ENCODE measurements at places on chromosomes 2 and 18. TPM values are rescaled to one million over a fixed set of nuclear protein-coding genes. Genes with fewer than 3 reads are reported as not detected.

- H3K36me3 ChIP-seq = no peaks in the 10 kb centered on the region
- no peak for DNase-seq
- no peak overlapping the region for H3K27ac ChIP-seq
- H3K4me3 ChIP-seq = no peak overlapping the region
- H3K4me1 ChIP-seq = no peaks in the 10 kb centered on the region
These were observed 37.6 kb downstream of the PPP1R1C start for GRCh38 chr2:182023235-182023634.

DNA sequence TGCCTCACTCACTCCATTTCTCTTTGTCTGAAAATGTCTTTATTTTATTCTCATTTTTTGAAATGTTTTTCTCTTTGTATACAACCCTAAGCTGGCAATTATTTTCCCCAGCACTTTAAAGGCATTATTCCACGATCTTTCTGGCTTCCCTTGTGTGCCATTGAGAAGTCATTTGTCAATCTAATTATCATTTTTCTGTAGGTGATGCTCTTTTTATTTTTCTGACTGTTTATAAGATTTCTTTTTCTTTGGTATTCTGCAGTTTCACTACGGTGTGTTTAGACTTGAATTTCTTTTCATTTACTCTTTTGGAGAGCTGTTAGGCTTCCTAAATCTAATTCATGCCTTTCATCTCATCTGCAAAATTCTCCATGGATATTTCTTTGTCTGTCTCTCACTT is 8.1 kb downstream of the SCYGR4 start:
- H3K36me3 ChIP-seq = no peaks in the 10 kb centered on the region
- no peak overlapping the region for H3K27ac ChIP-seq
- H3K27me3 ChIP-seq = no peaks in the 10 kb centered on the region
- no peaks in the 10 kb centered on the region for H3K4me1 ChIP-seq
- DNase-seq = no peak

DNA sequence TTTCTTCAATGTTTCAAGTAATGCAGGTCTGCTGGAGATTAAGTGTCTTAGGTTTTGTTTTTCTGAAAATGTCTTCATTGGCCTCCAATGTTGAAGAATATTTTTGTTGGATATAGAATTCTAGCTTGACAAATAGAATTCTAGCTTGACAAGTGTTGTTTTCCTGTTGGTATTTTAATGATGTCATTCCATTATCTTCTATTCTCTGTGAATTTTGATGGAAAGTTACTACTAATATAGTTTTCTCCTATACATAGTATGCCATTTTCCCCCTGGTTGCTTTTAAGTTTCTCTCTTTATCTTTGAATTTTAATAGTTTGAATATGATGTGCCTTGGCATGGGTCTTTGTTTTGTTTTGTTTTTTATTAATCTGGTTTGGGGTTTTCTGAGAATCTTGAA is 119.9 kb downstream of the RAPGEF4 start:
- no peak for DNase-seq
- no peak overlapping the region for H3K4me3 ChIP-seq
- no peaks in the 10 kb centered on the region for H3K36me3 ChIP-seq
- no peak overlapping the region for H3K27ac ChIP-seq

- no peaks in the 10 kb centered on the region for H3K4me1 ChIP-seq
- no peak overlapping the region for H3K27ac ChIP-seq
- DNase-seq = no peak
- H3K4me3 ChIP-seq = no peak overlapping the region
These were observed 143.9 kb upstream of the KLHL29 start for GRCh38 chr2:23241121-23241520.

- no peak for DNase-seq
- H3K4me3 ChIP-seq = no peak overlapping the region
- H3K27ac ChIP-seq = no peak overlapping the region
- no peaks in the 10 kb centered on the region for H3K27me3 ChIP-seq
- no peaks in the 10 kb centered on the region for H3K36me3 ChIP-seq
These were observed 134.8 kb downstream of the DSEL start for GRCh38 chr18:67381608-67382150.

DNA sequence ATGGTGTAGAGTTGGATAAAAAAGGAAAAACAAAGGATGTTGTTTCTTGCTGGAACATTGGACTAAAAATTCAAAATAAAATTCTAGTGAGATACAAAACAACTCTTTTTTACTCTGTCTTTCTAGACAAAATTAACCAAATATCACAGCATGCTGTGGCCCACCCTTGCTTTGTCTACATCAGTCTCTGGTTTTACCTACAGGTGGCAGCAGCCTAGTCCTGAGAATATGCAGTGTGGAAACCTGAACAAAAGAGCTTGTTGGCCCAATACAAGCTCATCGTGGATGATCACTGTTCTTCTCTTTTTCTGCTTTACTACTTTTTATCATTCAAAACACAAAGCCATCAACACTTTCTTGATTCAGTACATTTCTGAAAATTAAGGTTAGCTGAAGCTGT is 210.4 kb downstream of the CDH19 start:
- H3K4me3 ChIP-seq = no peak overlapping the region
- no peak overlapping the region for H3K27ac ChIP-seq
- no peaks in the 10 kb centered on the region for H3K36me3 ChIP-seq
- DNase-seq = no peak
- no peaks in the 10 kb centered on the region for H3K4me1 ChIP-seq

DNA sequence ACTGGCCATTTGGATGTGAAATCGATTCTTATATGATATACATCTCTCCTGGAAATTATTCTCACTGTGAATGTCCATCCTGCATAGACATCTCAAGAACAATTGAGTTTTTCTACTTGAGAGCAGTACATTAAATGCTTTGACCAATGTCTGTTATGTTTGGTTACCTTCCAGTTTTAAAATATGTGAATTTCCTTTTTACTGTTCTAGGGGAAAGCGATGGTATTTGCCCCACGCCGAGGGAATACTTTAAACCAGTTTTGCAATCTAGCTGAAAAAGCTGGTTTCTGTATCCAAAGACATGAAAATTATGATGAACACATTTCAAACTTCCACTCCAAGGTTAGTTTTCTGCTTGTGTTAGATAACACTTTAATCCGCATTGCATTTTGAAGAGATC is 175.3 kb upstream of the SIX3 start:
- H3K36me3 ChIP-seq = no peaks in the 10 kb centered on the region
- no peak overlapping the region for H3K4me3 ChIP-seq
- H3K27ac ChIP-seq = no peak overlapping the region
- no peaks in the 10 kb centered on the region for H3K27me3 ChIP-seq

DNA sequence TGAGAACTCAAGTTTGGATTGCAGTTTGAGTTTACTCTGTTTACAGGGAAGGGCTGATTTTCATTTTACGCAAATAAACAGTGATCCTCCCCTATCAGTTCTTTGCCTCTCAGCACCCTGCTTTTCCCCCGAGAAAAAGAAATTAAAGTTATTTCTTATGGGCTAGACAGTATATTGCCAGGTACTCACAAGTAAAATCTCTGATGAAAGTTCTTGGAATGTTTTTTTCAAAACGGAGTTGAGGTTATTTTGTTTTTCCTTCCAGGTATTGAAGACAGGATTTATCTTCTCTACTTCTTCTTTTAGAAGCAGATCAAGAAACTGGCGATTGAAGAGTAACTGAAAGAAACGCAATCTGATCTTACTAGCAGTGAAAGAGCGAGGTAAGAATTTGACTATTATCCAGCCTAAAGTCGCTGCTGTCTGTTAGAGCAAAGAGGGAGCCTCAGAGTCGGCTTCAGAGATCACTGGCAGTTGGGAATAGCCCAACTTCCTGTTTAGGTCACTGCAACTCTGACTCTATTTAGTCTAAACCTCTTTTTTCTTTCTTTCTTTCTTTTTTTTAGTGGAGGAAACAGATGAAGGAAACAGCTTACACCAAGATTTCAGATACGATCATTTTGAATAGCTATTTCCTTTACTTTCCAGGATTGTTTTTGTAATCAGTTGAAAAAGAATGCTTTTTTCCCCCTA is at the start of gene TFPI:
TSS of gene TFPI (minus strand) at position 425 of the 693 bp plus-strand sequence. CDS start 50,667 bp downstream, outside the sequence.
- peak within 1 kb of the TSS; percentile 26 for H3K4me3 ChIP-seq
- H3K36me3 ChIP-seq = no peaks in the 10 kb centered on the region
- H3K27ac ChIP-seq = no peak within 1 kb of the TSS
- DNase-seq = no peak
- H3K27me3 ChIP-seq = no peaks in the 10 kb centered on the region

DNA sequence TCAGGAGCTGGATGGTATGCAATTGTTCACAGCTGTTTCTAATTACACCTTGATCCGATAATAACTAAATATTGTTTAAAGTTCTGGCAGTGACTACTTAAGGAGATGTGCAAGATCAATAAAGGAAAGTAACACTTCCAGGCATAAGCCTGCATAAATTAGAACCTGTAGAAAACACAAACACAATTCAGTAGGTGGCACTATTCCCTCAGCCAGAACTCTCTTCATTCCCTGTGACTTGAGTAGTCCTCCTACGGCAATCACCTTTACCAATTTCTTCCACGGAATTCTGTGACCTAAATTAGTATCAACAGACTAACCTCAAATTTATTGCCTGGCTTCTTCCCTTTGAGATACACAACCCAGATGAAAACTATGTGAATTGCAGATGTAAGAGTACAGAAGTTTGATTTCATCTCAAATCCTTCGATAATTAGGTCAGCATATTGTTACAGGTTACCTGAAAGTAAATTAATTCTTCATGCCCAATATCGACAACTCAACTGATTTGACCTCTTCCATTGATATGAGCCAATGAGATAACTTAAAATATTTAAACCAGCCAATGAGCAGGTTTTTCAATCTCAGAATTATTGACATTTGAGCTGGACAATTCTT is 137.8 kb downstream of the PID1 start:
- H3K27ac ChIP-seq = no peak overlapping the region
- H3K4me1 ChIP-seq = peaks cover 8% of the 10 kb centered on the region
- no peak for DNase-seq
- H3K4me3 ChIP-seq = no peak overlapping the region
- H3K27me3 ChIP-seq = no peaks in the 10 kb centered on the region

GRCh38 chr18:11866764-11867163 is 15.6 kb downstream of the CHMP1B start:
- no peaks in the 10 kb centered on the region for H3K36me3 ChIP-seq
- no peak for DNase-seq
- H3K4me3 ChIP-seq = no peak overlapping the region
- no peak overlapping the region for H3K27ac ChIP-seq

DNA sequence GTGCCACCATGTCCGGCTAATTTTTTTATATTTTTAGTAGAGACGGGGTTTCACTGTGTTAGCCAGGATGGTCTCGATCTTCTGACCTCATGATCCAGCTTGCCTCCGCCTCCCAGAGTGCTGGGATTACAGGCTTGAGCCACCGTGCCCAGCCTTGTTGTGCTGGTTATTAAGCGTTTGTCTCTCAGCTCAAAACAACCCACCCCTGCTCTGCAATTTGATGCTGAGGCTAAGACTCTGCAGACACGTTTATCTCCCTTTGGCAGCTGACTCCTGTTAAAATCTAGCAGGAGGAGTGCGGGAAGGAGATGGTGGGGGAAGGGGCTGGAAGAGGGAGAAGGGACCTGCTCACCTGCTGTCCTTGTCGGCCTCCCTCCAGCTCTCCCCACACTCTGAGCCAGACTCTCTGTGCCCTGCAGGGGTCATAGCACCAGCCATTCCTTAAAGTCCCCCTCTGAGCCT is 29.9 kb upstream of the IMPA2 start:
- no peak overlapping the region for H3K4me3 ChIP-seq
- no peaks in the 10 kb centered on the region for H3K27me3 ChIP-seq
- H3K4me1 ChIP-seq = no peaks in the 10 kb centered on the region
- no peaks in the 10 kb centered on the region for H3K36me3 ChIP-seq

DNA sequence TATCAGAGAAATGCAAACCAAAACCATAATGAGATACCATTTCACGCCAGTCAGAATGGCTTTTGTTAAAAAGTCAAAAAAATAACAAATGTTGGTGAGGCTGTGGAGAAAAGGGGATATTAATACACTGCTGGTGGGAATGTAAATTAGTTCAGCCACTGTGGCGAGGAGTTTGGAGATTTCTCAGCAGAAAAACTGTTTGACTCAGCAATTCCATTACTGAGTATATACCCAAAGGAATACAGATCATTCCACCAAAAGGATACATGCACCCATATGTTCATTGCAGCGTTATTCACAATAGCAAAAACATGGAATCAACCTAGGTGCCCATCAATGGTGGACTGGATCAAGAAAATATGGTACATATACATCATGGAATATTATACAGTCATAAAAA is 54.5 kb upstream of the WDR75 start:
- H3K27me3 ChIP-seq = no peaks in the 10 kb centered on the region
- DNase-seq = no peak
- no peaks in the 10 kb centered on the region for H3K4me1 ChIP-seq
- H3K27ac ChIP-seq = no peak overlapping the region
- H3K36me3 ChIP-seq = no peaks in the 10 kb centered on the region

GRCh38 chr2:163667064-163667887 is 68.5 kb downstream of the FIGN start:
- no peak overlapping the region for H3K4me3 ChIP-seq
- DNase-seq = no peak
- peaks cover 1% of the 10 kb centered on the region for H3K4me1 ChIP-seq
- H3K27ac ChIP-seq = no peak overlapping the region
- H3K36me3 ChIP-seq = no peaks in the 10 kb centered on the region

DNA sequence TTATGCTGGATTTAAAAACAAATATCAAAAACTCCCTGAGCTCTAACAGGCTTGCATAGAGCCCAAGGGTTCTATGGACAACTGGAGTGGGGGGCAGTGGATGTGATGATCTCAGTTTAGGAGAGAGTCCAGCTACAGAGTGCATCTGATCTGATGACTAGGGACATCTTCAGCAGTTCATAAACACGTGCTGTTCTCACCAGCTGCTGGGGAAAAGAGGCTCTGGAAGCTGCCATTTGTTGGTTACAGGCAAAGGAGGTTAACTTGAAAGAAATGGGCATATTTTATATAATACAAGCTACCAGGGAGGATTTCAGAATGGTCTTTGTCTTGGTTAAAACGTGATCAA is 36.0 kb upstream of the ZNF396 start:
- H3K27me3 ChIP-seq = no peaks in the 10 kb centered on the region
- DNase-seq = no peak
- no peaks in the 10 kb centered on the region for H3K4me1 ChIP-seq

GRCh38 chr18:36450264-36450663 is 152.8 kb downstream of the FHOD3 start:
- no peaks in the 10 kb centered on the region for H3K36me3 ChIP-seq
- H3K4me1 ChIP-seq = peaks cover 3% of the 10 kb centered on the region
- H3K27me3 ChIP-seq = no peaks in the 10 kb centered on the region
- no peak overlapping the region for H3K4me3 ChIP-seq
- DNase-seq = no peak
- H3K27ac ChIP-seq = no peak overlapping the region

The HOXD9 gene
- 12.5 TPM for total RNA-seq

The SALL3 gene
- total RNA-seq = not detected

The TSPYL6 gene
- total RNA-seq = 0.10 TPM

The IL1RL2 gene
- total RNA-seq = 0.26 TPM

The RBM45 gene
- total RNA-seq = 8.3 TPM

The SF3B1 gene
- total RNA-seq = 245 TPM
